ENCODE measurements at places on chromosomes 4 and X.
A peak's percentile ranks its signal among the peaks of the same experiment; 100 is the strongest.

GRCh38 chr4:185512516-185512915 lies 22.8 kb downstream of the PDLIM3 start:
- DNase-seq: no peak

DNA sequence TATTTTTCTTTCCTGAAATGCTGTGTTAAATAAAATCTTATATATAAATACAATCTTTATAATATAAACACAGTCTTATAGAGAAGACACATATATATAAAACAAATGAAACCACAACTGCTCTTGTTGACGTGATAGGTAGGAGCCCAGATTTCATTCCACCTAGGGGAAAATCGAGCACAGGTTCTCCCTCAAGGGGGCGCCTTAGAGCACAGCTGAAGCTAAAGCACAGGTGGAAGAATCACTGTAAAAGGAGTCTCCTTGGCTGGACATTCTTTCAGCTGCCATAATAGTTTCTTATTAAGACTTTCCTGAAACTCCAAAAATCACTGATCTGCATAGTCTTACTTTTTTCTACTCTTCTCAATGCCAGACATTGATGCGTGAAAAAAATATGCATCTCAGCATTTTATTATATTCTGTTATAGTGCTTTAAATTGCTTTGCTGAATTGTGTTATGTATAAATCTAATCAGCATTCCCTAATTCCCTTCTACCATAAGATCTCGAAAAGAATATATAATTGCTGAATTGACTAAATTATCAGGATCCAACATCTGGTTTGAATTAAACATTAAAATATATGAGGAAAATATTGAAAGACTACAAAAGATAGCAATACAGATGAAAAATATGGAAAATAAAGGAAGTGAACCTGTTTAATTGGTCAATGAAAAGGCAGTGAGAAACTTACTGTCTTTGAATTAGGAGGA lies 25.5 kb upstream of the RXFP1 start:
- peak; percentile 10 for DNase-seq

DNA sequence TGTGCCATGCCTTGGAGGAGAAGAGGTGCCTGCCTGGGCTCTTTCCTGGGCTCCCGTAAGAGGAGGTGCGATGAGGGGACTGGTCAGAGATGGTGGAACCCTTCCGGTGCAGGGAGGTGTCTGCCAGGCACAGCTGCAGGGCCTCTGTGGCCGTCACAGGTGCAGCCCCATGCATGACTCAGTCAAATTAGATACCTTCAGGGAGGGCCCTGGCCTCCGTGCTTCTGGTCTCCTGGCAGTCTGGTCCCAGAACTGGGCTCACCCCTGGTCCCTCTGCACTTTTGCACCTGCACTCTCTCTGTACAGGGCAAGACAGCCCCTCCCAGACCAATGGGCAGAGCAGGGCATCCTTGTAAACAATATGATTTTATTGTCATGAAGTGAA lies 49.9 kb upstream of the LRPAP1 start:
- DNase-seq: no peak

DNA sequence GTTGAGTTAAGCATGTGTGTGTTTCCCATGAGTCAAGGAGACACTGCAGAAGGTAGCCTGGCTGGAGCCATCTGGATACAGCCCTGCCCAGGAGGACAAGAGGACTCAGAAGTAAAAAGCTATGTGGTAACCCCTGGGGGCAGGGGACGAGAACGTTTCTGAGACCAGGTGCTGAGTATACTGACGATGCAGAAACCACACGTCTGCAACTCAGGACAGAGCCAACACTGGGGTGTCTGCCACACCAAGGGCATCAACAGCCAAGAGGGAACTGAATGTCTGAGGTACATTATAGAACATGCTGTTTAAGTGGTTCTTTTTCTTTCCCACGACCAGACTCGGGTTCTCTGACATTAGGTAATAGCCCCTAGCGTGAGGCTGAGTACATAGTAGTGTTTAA lies 94.1 kb upstream of the GPR34 start:
- no peak for DNase-seq

DNA sequence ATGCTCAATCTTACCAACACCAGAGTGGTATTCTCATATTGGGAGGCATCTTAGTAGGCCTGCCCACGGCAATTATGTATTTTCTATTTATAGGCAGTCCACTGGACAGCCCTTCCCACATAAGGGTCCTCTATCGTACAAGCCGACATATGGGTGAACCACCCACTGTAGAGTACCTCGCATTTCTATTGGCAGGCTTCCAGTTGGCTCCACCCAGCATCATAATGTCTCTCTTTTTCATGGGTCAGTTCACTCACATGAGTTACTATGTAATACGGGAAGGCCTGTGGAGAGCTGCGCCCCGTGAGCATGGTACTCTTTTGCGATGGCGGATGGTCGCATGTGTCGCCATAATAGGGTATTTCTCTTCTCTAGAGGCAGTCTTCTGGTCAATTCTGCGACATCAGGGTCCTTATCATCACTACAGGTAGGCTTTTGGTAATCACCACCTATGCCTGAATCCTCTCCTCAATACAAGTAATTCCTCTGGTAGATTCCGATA lies 29.4 kb upstream of the FOXR2 start:
- DNase-seq: no peak

- no peak for DNase-seq
These were observed 8.2 kb downstream of the WDR1 start for GRCh38 chr4:10108391-10108790.

Data from posterior cingulate gyrus (tissue), 11 donors.